ENCODE measurements at places on chromosomes 7 and 10.

- no peak for DNase-seq
Measured at GRCh38 chr7:96052860-96053470, 268.9 kb downstream of the SLC25A13 start.

GRCh38 chr7:30422922-30423321, 55.7 kb downstream of the NOD1 start:
- DNase-seq: no peak

DNA sequence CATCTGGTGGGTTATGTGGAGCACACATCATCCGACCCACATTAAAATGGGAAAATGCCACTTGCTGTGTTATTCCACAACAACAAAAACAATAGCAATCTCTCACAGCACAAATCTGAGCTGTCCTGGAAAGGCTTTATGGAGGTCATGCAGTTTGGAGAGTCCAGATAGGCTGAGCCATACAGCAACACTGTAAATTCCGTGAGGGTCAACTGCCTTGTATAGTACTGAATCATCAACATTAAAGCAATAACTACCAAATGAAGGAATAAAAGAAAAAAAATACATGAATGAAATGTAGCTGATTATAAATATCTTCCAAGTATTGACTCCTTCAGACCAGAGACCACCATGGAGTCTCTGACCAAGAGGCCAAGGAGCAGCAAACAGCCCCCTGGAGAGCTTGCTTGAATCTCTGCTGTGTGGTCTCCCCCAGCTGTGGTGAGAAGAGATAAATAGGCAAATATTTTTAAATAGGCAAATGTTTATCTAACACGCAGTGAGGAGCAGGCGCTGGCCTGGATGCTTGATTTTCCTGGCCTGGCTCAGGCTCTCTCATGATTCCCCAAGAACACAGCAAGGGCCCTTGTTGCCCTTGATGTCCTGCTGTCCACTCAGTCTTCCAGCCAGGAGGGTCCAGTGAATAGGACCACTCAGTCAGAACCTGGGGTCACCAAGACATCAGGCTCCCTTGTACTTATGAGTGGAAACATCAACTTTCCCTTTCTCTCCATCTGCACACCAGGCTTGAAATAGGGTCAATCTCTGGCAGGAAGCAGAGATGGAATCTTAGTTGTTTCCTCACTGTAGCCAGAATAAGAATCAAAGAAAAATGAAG, 1021.3 kb downstream of the XPNPEP1 start:
- no peak for DNase-seq

DNA sequence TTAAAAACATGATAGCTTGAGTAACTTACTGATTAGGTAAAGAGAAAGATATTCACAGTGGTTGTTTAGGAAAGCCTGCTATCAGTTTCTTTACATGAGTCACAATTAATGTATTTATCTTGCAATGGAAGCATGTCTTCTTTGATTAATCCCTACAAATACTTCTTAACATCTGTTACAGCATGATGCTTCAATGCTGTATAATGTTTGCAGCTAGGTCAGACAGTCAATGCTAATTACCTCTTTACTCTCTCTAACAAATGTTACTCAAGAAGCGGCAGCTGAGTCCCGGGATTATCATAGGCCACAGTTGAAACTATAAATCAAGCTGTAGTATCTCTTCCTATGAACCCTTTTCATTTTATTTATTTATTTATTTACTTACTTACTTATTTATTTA, 33.2 kb downstream of the ACBD5 start:
- no peak for DNase-seq

DNA sequence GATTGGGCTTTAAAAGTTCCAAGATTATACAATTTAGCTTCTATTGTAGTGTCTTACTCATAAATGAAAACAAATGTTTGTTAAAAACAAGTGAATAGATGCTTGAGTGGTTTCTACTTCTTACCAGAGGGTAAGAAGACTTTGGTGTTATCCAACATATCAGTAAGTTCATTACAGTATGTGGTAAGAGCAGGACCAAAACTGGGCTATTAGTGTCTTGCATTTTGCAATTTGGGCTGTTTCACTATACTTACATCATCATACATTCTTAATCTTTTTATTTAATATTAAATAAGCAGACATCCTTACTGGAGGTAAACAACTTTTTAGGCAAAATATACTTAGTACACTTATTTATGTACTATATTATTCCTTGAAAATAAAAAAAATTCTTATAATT, 248.4 kb upstream of the HGF start:
- no peak for DNase-seq

Data from ovary (tissue), 10 donors.